Activated T-helper 1 cell treated with anti-CD3 and anti-CD28 coated beads, Interleukin-2, amount 50 U/mL, for 16 hours (primary cell): ENCODE measurements at places on chromosomes 13 and 19.

DNA sequence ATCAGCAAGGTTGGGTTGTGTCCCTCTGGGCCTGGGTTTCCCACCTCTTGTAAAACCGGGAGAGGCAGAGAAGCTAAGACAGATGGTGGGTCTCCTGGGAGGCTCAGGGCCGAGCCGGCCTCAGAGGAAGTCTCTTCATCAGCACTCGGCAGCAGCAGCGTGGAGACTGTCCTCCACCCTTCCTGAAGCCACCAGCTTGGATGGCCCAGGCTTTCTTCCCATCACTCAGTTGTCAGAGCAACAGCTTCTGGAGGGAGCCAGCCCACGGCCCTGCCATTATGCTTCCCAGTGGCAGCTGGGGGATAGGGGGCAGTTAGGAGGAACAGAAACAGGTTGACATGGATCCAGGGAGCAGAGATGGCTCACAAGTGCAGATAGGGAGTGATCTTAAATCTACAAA, 191.0 kb downstream of the KATNAL1 start:
- no peak for DNase-seq

- DNase-seq = no peak
Measured at GRCh38 chr13:66933994-66934393, 296.1 kb downstream of the PCDH9 start.

- no peak for DNase-seq
Measured at GRCh38 chr13:39266426-39266825, 228.2 kb downstream of the NHLRC3 start.

DNA sequence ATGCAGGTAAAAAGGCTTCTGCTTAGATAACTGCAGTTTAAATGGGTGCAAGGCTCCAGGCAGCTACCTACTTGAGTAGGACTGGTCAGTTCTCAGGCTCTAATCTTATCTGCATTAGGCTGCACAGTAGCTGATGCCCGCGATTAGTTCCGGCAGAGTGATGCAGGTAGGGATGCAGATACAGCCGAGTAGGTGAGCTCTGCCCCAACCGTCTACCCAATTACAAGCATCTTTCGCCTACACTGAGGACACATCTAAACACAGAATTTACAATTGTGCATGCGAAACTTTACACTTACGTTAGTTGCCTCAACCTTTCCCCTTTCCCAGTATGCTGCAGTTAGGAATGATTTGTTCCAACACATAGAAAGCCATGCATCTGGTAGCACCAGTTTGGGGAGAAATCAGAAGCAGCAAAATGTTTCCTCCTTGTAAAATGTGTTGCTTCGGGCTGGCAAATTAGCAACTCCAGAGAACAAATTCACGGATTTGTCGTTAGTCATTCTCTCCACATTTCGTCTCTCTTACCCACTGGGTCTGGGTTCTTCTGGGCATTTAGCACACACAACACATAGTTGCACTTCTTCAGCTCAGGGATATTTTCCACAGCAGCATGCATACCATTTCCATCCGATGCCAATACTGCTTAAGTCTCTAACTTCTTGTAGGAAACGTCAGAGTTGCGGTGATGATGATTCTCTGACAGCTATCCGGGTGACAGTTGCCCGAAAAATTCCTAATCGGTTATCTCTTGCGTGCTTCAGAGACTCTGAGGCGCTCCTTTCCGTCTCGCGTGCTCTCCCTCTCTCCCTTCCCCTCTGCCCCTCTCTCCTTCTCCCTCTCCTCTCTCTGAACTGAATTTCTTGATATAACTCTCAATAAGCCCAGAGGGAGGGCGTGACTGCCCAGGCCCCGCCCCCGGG, at the start of gene PCDH9:
Gene PCDH9, minus strand, starts transcription at position 856 of the 923 bp plus-strand sequence. CDS start 1,896 bp downstream, outside the sequence.
- DNase-seq = no peak

DNA sequence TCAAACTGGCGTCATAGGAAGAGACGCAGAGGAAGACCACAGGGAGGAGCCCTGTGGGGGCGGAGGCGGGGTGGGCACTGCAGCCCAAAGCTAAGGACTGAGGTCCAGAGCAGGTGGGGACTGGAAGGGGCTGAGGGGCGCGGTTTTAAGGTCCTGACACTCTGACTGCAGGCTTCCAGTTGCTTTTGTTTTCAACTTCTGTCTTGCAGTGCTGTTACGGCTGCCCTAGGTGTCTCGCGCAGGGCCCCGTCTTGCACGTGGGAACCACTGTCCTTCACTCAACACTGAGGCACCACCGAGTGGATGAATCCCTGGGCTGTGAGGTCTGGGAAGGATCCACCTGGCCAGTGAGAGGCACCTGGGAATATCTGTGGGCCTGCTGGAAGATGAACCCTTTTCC, 76.0 kb downstream of the TEX29 start:
- no peak for DNase-seq

GRCh38 chr13:98443329-98443728, 133.6 kb downstream of the STK24 start:
- DNase-seq = no peak

- DNase-seq = no peak
Measured at GRCh38 chr19:46639358-46640182, 3.6 kb upstream of the GNG8 start.

- DNase-seq = no peak
Measured at GRCh38 chr19:2215281-2215751, 20.8 kb downstream of the PLEKHJ1 start.

DNA sequence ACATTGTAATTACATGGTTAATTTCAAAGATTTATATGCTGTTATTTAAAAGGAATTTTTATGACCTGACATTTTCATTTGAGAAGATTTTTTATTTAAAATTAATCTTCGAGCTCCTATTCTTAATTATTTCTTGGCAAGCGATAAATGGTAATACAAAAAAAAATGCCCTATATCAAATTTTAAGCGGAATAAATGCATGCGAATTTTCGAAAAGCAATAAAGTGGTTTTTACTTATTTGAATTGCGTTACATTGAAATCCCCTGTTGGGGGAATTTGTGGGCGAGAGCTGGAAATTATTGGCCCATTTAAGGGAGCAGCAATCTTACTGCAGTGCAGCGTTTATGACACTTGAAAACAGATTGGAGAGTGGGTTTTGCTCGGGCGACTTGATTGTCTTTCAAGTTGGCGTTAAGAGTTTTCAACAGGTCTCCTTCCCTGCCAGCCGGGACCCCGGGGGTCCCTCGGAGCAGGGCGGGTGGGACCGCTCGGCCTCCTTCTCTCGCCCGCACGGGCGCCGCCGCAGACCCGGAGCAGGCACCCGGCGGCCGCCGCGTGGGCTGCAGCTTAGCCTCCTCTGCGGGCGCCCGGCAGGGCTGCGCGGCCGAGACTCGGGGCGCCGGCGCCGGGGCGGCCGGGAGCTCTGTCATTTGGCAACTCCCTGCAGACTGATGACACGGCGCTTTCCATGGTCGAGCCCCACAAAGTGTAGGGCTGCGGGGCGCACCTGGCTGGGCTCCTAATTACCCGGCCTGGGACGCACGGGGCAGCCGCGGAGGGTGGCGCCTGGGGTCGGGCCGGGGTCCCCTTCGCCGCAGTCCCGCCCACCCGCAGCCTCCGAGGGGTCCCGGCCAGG, 255.1 kb upstream of the SOX21 start:
- DNase-seq = no peak

GRCh38 chr13:49553888-49554287, 31.5 kb downstream of the RCBTB1 start:
- DNase-seq = no peak

- no peak for DNase-seq
Measured at GRCh38 chr13:27174766-27175455, 3.3 kb upstream of the USP12 start.

DNA sequence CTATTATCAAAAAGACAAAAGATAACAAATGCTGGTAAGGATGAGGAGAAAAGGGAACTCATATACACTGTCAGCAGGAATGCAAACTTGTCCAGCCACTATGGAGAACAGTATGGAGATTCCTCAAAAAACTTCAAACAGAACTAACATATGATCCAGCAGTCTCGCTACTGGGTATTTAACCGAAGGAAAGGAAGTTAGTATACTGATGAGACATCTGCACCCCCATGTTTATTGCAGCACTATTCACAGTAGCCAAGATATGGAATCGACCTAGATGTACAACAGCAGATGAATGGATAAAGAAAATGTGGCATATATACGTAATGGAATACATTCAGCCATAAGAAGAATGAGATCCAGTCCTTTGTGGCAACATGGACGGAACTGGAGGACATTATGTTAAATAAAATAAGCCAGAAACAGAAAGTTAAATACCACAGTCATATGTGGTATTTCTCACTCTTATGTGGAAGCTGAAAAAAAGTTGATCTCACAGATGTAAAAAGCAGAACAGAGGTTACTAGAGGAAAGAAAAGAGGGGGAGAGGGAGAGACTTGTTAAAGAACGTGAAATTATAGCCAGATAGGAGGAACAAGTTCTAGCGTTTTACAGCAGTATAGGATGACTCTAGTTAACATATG, 83.2 kb downstream of the RUBCNL start:
- DNase-seq = no peak

DNA sequence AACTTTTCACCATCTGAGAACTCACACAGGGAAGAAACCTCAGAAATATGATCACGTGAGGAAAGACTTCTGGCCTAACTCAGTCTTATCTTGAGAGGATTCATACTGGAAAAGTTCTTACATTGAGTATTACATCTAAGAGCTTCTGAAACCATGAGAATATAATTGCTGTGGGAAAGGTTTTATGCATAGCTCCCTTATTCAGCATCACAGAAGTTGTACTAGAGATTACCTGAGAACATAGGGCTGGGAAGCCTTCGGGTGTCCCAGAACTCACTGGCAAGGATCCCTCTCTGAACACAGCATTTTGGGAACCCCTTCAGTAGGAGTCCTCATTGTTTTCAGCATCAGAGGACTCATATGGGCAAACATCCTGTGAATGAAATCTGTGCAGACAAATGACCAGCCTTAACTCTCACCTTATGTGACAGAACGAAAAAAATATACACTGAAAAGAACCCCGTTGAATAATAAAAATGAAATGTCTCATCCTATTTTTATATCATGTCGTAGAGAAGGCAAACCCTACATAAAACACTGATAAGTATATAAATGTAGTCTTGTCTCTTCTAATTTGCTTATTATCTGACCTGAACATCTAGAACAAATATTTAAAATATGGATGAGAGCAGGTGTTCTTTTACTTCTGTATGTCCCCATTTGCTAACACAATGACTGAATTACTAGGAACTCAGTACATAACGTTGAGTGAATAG, 14.2 kb downstream of the ZNF274 start:
- no peak for DNase-seq

GRCh38 chr19:6214881-6215541, 64.8 kb downstream of the MLLT1 start:
- DNase-seq = no peak

- DNase-seq = no peak
Measured at GRCh38 chr13:23440821-23441618, 7.5 kb upstream of the SACS start.

DNA sequence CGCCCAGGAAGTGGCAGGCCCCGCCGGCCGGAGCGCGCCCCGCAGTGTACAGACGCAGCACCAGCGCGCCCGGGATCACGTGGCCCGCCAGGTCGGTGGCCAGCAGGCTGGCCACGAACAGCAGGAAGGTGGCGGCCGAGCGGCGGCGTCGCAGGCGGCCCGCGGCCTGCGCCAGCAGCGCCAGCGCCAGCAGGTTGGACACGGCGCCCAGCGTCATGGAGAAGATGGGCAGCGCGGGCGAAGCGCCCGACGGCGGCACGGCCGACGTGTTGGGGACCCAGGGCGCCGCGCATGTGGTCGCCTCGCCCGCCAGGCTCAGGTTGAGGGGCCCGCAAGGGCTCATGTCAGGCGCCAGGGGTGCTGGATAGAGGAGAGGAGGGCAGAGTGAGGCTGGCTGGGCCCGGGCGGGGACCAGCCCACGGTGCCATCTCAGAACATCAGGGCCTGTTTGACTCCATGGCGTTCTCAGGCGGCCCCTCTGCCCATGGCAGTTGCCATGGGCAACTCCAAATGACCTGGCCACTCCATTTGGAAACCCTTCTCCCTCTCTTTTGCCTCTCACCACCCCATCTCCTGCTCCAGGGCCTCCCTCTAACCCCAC, 1.1 kb downstream of the PTGER1 start:
- DNase-seq = no peak

DNA sequence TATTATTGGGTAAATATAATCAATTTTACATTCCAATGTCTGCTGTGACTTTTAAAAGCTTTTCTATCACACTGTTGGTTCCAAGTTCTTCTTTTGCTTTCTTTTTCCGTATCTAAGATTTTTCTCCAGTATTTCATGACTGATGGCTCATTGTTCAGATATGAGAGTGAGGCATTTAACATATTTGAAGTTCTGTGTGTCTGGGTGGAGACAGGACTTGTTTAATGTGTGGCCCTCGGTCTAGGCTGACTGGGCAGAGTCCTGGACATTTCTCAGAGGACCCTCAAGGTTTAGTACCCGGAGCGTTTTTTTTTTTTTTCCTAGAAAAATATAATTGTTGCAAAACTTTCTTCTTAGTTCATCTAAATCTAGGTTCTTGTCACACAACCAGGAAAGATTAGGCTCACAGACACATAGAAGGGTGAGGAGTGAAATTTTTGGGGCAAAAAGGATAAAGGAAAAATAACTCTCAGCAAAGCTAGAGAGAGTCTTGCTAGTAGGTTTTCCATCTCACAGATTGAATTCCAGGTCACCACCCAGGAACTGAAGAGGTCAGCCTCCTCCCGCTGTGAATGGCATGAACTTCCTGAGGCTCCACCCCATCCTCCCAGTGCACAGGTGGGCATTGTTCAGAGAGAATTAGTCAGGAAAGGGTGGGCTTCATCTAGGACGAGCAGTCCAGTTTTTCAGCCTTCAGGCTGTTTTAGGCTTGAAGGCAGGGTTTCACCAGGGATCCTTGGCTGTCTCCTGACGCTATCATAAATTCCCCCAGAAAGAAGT, 1002.4 kb upstream of the PCDH9 start:
- DNase-seq = no peak

DNA sequence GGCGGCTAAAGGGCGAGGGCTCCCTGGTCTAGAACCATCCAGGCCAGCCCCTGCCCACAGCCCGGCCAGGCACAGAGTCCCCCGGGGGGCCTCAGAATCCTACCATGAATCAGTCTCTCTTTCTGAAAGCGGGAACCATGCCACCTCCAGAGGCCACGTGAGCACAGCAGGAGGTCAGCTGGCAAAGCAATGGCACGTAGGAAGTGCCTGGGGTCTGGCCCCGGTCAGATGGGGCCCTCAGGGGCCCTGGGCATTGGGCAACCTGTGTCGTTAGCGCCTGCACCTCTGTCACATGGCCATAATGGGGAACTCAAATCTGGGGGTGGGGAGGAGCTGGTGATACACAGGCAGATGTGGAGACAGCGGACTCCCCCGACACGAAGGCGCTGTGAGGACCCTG, 8.8 kb downstream of the MFSD12 start:
- DNase-seq = no peak

- DNase-seq = no peak
Measured at GRCh38 chr13:104831831-104832230, 1703.6 kb downstream of the EFNB2 start.

DNA sequence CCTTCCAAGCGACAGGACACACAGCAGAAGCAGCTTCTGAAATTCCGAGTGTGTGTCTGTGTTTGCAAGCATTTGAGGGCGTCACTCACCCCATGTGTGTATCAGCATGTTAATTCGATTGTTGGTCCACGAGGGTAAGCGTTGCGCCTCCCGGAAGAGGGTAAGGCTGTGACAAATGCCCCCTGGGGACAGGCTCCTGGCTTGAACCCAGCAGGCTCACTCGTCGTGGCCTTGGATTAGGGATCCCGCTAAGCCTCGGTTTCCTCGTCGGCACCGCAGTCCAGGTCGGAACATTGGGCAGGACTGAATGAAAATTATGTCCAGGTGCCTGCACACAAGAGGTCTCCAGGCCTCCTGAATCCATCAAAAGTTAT, 606 bp upstream of the STXBP2 start:
- no peak for DNase-seq

- DNase-seq = no peak
Measured at GRCh38 chr13:114130131-114130836, 2.1 kb downstream of the RASA3 start.

GRCh38 chr19:21135433-21135832, 6.4 kb upstream of the ZNF431 start:
- DNase-seq = no peak
